Immature natural killer cell (primary cell): ENCODE measurements at places on chromosomes 3 and 15. TPM values are rescaled to one million over a fixed set of nuclear protein-coding genes. Genes with fewer than 3 reads are reported as not detected.

The COL6A5 gene
- not detected for polyA plus RNA-seq

DNA sequence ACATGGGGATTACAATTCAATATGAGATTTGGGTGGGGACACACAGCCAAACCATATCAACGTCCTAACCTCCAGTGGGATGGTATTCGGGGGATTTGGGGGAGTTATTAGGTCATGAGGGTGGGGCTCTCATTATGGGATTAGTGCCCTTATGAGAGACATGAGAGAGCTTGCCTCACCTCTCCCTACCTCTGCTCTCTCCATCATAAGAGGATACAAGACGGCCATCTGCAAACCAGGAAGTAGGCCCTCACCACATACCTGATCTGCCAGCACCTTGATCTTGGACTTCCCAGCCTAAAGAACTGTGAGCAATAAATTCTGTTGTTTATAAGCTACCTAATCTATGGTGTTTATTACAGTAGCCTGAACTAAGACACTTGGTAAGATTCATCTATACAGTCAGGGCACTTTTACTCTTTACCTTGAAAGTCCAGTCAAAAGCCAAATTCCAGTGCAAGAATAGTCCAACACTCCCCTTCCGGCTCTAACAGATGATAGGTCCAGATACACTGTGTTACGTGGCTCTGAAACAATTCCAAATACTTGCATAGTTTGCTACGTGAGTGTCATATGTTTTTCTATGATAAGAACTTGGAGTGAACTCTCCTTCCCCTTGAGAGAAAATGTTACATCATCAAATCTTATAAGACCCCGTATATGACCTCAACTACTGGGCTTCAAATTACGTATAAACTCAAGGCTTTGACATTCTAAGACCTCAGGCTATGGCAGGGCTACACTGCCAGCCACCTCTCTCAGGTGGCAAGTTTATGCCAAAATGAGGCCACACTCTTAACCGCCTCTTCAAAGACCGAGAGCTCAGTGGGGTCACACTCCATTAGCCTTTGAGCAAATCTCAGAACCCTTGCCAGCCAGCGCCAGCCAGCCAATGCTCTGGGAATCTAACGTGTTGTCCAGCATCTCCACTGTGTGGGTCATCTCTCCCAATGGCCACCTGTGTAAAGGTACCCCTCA, 129.9 kb downstream of the XXYLT1 start:
- DNase-seq: no peak

DNA sequence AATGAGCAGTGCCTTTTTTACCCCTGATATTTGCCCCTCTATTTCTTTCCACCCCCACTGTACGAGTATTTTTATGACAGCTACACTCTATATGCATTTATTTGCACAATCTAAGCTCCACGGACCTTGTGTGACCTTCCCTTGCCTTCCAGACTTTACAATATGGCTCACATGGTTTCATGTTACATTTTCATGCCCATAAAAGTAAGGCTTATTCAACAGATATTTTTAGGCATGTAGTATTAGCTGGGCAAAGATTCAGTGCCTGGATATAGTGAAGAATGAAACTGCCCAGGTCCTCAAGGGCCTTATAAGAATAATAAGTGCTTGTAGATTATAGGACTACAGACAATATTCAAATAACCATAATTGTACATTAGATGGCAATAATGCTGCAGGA, 481.9 kb upstream of the CNTN4 start:
- DNase-seq: no peak

The ARL6IP5 gene
- 503 TPM for polyA plus RNA-seq

DNA sequence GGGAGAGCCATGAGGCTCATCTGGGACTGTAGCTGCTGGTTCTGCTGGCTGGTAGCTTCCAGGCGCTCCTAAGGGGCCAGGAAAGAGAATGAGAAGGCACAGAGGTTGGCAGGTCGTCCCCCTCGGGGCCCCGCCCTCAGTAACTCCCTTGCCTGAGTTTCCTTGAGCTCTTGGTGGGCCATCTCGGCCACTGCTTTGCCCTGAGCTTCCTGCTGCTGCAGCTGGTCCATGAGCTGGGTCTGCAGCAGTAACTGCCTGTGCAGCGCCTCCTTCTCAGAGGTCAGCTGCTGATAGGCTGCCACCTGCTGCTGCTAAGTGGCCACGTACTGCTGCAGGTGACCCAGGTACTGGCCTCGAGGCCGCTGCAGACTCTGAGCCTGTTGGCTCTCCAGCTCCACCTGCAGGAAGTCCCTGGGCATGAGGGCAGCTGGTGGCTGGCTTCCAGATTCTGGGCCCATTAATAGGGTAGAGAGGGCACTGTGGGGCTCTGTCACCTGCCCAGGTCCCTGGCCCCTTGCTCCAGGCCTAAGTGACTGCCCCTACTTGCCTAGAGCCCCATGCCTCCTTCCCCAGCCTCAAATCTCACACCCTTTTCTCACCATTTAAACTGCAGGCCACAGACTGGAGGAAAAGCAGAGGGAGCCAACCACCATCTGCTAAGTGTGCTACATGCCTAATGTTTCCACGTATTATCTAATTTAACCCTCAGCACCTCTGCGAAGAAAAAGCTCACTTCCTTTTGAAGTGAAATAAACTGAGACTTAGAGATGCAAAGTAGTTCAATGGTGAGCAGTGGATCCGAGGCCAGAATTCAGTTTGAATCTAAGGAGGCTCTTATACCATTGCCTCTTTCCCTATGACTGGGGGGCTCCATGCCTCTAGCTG, 10.8 kb upstream of the VPS33B start:
- peak; percentile 30 for DNase-seq

DNA sequence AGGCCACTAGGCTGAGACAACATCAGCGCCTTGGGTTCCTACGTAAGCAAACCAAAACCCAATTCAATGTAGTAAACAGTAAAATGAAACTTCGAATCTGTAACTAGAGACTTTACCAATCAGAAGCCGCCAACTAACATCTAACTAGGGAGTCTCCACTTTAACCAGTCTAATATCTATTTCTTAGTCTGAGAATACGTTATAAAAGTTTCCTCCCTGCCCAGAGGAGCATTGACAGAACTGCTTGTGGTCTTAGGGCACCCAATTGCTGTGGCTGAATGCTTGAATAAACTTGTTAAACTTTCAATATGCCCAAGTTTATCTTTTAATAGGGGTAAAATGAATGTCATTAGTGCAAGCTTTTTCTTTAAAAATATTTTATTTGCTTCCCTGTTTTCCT, 4.3 kb downstream of the CP start:
- DNase-seq: no peak

The HACD3 gene
- 26.0 TPM for polyA plus RNA-seq

DNA sequence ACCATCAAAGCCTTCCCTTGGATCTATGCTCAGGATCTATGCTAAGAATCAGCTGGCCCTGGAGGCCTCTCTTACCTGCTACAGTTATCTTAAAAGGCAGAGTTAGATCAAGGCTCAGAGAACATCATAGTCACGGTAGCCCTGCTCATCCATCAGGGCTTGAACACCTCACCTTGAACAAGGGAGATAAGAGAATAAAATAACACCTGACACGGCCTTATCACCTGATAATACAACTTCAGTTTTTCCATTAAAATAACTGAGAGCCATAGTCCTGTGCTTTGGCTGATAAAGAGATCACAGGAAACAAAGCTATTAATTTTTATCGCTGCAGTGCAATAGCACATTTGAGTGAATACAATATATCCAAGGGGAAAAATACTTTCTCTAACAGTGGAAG, 85.6 kb upstream of the LPP start:
- DNase-seq: no peak

The SPATA12 gene
- not detected for polyA plus RNA-seq

DNA sequence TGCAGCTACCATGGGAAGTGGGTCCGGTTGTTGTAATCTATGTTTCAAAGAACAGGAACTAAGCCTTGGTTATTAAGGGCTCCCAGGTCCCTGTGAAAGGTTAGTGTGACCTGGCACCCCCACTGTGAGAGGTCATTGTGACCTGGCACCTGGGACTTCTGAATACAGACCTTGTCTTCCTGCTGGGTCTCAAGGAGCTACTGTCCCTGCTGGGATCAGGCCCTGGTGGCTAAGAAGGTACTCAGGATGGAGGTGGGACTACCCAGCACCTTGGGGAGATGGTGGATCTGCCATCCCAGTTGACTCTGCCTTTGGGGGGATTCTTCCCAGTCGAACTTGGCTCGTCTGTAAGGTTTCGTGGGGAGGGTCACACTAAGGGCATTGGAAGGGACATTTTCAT, 10.3 kb upstream of the SLCO2A1 start:
- DNase-seq: no peak

The CAPN3 gene
- polyA plus RNA-seq: 1.9 TPM

The AMT gene
- 4.8 TPM for polyA plus RNA-seq

The CRABP1 gene
- not detected for polyA plus RNA-seq

The POMGNT2 gene
- polyA plus RNA-seq: 8.5 TPM

The KAT2B gene
- 5.8 TPM for polyA plus RNA-seq

- DNase-seq: no peak
Observed at GRCh38 chr3:138187296-138188012, at the start of gene ARMC8. Gene ARMC8, plus strand, starts transcription at chr3:138187301. Its CDS starts 254 bp downstream, at chr3:138187555.

- no peak for DNase-seq
Observed at GRCh38 chr3:111691293-111691909, 96.3 kb upstream of the ZBED2 start.

DNA sequence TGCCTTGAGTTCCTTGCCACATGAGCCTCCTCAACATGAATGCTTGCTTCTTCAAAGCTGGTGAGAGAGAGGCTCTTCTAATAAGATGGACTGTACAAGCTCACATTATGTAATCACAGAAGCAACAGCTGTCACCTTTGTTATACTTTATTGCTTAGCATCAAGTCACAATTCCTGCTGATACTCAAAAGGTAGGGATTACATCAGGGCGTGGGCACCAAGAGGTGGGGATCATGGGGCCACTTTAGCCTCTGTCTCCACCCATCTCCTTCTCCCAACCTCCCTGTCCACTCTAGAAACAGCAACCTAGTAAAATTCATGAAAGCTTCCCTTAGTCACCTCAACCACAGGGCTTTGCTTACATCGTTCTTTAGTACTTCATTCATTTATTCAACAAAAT, 95.9 kb downstream of the FAM43A start:
- no peak for DNase-seq

- DNase-seq: no peak
Observed at GRCh38 chr3:179961071-179961702, 75.5 kb downstream of the PEX5L start.

- no peak for DNase-seq
Observed at GRCh38 chr3:153252963-153253362, 90.9 kb downstream of the RAP2B start.

The EXOSC7 gene
- polyA plus RNA-seq: 35.0 TPM

- DNase-seq: no peak
Observed at GRCh38 chr3:12339701-12340480, 51.0 kb downstream of the PPARG start.

The ACKR4 gene
- polyA plus RNA-seq: 0.10 TPM

The CDAN1 gene
- 4.3 TPM for polyA plus RNA-seq

GRCh38 chr15:67037694-67038093, 27.7 kb upstream of the SMAD3 start:
- DNase-seq: no peak

DNA sequence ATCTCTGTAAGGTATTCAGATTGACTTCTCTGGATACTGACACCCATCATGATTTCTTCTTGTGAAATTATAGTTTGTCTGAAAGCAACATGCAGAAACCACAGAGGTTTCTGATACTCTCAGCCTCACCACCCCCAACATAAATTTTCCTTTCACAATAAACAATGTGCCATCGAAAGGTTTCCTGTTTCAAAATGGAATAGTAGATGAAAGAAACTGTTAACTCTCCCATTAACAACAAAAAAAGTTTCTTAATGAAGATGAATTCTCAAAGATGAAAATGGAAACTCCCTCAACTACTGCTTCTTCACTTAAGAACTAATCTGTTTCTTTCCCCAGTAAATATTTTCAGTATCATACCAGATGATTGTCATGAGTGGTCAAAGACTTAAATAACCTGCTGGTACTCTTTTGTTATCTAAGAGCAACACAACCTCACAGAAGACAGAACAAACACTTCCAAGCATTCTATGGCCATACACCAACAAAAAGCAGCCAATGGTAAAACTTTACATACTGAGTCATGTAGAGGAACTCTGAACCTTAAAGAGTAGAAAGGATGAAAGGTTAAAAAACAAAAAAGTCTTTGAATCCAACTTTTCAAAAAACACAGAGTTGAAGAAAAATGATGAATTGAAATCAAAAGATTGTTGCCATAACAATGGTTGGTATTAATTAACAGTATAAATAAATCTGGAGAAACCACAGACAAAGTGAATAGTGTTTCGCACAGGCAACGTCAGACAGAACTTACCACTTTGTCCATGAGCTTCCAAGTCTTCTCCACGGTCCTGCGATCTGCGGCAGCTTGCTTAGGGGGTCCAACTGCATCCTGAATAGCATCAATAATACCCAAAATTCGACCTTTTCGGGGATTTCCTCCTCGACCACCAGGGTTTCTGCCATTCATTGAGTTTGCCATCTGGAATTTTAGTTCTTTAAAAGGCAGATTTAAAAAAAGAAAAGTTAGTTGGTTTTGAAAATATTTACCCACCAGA, 1.9 kb downstream of the CBLB start:
- peak; percentile 65 for DNase-seq

The CATSPER2 gene
- not detected for polyA plus RNA-seq

The BCL2A1 gene
- polyA plus RNA-seq: 16.1 TPM

GRCh38 chr15:46735115-46735514, 982.2 kb upstream of the SEMA6D start:
- DNase-seq: no peak

DNA sequence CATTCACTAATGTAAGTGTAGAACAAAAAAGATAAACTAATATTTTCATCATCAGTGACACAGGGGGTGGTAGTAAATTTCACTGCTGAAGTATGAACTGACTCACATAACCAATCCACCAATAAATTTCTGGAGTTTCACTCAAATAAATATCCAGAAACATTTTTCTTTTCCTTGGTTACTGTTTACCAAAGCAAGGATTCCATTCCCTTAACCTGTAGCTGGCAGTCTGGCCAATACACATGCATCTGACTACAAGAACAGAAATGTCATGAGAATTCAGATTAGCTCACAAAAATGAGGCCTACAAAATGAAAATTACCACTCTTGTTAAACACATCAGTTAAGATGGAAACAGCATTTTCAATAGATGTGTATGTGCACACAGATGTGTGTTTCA, 80.3 kb downstream of the STAG1 start:
- no peak for DNase-seq
